Activated naive CD4-positive, alpha-beta T cell (primary cell): ENCODE measurements at places on chromosomes 11 and 22.

DNA sequence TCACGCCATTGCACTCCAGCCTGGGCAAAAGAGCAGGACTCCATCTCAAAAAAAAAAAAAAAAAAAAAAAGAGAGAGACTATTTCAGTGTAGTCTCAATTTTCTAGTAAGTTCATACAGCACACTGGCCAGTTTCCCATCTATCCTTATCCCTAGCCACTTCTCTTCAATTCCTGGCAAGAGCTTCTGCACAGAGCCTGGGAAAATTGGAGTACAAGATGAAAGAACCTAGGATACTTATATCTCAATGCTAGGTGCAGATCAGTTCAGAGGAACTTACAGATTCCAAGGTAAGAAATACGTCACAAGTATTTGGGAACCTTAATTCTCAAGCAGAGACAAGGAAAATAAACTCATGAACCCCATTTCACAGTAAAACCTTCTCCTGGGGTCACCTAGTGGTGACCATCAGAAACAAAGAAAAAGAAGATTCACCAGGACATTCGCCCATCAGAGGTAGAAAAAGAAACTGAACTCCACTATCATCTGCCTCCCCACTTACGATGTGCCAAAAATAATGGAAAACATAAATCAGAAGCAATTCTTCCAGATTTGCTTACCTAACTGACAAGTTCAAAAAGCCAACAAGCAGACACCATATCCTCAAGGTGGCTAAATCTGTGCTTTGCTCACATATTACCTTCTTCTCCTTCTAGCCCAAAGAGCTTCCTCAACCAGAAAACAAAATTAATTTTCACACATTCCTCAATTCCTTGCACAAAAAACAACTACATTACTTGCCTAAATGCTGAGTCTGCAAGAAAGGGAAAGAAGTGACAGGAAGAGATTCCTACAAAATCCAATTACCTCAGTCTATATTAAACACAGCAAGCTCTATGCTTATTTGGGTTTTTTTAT, 4.9 kb downstream of the DENND5A start:
- DNase-seq: no peak

GRCh38 chr11:111155021-111155420, 90.5 kb upstream of the POU2AF2 start:
- DNase-seq: no peak

- no peak for DNase-seq
Measured at GRCh38 chr11:28739489-28740280, 631.5 kb downstream of the METTL15 start.

DNA sequence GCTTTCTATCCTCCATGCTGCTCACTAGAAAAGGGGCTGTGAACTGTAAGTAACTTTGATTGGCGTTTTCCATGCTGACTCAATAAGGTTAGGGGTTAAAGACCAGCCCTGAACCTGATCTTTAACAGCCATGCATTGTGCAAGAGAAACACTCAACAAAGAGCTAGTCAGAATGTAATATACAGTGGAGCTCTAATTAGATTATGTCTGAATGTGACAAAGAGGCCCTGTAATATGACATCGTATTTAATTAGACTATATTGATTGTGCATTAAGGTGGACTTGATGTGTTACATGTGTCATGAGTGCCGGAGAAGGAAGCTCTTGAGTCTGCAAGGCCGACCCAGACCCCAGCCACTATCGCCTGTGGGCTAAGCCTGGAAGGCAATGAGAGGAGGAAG, 70.5 kb downstream of the PKNOX2 start:
- DNase-seq: no peak

DNA sequence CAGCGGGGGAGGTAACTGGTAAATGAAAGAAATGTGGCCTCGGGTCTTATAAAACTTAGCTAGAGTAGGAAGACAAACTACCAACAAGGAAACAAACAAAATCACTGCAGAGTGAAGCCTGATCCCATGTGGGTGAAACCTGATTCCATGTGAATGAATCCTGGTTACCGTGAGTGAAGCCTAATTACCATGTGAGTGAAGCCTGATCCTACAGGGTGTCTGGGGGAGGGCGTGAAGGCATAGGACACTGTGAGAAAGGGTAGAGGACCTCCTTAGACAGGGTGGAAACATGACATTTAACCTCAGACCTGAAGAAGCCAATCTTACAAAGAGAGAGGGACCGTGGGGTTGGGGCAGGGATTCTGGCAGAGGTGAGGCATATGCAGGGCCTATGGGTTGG, 106.2 kb upstream of the USP47 start:
- DNase-seq: no peak

GRCh38 chr11:102010776-102011494, 36.3 kb upstream of the CFAP300 start:
- DNase-seq: no peak

DNA sequence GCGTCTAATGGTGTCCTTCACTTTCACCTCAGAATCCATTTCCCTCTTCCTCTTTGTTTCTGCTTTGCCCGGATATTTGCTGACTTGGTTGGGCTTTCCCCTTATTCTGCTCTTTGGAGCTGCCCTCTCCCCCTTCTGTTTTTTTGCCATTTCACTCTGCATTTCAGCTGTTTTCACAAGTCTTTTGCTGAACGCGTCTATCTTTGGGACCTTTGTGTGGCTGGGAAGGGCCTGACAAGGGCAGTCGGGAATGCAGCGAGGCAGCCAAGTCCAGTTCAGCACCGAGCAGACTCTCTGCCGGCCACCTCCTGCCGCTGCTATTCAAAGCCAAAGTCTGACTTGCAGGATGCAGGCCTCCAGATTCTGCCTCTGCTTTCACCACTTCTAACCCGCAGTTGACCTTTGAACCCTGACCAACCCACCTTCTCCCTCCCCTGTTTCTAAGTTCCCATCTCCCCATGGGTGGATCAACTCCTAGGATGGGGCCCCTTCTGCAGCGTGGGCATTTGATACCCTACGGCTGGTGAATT, 38.2 kb downstream of the FEZ1 start:
- DNase-seq: no peak

- DNase-seq: no peak
Measured at GRCh38 chr11:33266393-33267215, 9.4 kb downstream of the HIPK3 start.

GRCh38 chr11:76239483-76240160, 33.3 kb upstream of the WNT11 start:
- no peak for DNase-seq

- no peak for DNase-seq
Measured at GRCh38 chr11:94423507-94423906, 22.3 kb upstream of the GPR83 start.

DNA sequence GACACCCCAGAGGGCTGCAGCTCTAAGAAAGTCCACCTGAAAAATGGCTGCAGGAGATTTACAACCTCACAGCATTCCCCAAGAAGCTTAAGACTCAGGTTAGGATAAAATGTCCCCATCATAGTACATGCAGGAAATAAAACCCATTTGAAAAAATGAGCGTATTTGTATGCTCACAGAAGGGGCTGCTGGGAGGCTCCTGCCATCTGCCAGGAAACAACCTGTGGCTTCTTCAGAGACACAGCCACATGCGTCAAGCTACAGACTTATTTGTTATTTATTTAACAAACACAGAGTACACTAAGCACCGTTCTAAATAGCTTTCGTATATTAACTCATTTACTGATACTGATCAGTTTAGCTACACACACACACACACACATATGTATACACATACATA, 73.4 kb downstream of the FEZ1 start:
- DNase-seq: no peak

- DNase-seq: no peak
Measured at GRCh38 chr11:134404575-134405341, 7.3 kb downstream of the B3GAT1 start.

DNA sequence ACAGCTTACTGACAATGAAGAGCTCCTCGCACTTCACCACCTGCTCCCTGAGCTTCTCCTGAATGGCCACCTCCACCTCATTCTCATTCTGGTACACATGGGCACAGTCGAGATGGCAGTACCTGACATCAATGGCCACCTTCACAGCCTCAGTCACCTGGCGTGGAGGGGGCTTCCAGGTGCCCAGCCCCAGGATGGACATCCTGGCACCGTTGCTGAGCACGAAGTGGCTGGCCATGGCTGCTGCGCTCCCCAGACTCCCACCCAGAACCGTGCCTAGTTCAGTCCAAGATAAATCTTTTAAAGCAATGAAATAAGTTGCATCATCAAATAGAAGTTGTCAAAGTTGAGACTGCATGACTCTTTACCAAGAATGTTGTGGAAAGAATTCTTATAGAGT, 128.1 kb upstream of the SOX6 start:
- DNase-seq: no peak

- DNase-seq: no peak
Measured at GRCh38 chr11:31106968-31107576, 262.5 kb downstream of the DCDC1 start.

DNA sequence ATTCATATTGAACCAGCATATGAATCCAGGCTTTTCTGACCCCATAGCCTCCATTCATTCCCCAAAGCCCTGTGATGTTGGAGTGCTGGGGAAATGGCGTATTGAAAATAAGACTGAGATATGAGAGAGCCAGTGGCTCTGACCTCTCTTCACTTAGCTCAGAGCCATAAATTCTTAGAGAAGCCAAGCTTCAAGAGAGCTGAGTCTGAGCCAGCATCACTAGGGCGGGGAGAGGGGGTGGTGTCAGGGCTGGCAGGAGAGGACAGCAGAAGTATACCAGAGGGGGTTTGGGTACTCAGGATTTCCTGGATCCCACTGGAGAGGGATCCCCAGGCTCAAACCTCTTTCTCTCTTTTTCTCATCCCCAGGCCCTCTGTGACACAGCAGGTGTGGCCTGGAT, 16.7 kb upstream of the MOGAT2 start:
- no peak for DNase-seq

- DNase-seq: no peak
Measured at GRCh38 chr11:105641433-105641832, 31.6 kb downstream of the GRIA4 start.

GRCh38 chr11:113593698-113594308, 112.3 kb downstream of the TMPRSS5 start:
- no peak for DNase-seq

DNA sequence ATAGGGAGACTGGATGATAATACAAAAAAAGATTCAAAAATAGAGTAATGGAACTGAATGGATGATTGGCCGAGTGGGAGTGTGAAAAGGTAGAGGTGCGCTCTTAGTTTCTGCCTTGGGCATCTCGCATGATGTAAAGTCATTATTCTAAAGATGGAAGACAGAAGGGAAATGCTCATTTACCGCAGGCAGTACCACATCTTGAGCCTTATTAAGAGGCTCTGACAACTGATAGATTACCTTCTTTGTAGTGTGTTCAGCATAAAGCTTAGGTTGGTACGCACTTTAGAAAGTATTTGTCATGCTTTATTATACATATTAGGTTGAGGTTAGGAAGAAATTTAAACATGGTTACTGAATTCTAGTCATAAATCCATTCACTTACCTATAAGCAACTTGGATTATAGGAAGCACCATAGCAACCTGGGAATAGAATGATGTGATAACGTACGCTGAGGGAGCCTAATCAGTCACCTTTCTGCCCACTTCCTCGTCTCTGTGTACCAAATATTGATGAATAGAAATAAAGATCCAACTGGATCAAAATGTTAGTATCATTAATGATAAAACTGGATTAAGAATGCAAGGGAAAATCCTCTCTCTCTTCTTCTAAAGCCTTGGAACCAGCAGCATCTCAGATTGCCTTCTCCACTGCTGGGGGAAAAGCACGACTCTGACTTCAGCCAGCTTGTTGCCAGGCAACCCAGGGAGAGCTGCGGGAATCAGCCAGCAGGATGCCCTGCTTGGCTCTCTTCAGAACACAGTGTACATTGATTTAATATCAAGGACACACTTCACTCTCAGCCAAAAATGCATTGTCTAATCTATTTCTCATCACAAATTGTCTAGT, 29.0 kb upstream of the VWA5A start:
- DNase-seq: no peak

DNA sequence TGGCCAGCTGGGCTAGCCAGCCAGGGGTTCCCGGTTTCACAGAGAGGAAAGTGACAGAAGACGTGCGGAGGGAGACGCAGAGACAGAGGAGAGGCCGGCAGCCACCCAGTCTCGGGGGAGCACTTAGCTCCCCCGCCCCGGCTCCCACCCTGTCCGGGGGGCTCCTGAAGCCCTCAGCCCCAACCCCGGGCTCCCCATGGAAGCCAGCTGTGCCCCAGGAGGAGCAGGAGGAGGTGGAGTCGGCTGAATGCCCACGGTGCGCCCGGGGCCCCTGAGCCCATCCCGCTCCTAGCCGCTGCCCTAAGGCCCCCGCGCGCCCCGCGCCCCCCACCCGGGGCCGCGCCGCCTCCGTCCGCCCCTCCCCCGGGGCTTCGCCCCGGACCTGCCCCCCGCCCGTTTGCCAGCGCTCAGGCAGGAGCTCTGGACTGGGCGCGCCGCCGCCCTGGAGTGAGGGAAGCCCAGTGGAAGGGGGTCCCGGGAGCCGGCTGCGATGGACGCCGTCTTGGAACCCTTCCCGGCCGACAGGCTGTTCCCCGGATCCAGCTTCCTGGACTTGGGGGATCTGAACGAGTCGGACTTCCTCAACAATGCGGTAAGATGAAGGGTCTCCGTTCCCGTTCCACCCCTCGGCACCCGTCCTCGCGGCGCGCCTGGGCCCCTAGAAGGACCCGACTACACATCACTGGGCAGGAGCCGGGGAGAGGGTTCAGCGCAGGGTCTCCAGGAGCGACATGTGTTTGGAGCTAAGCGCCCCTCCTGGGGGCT, at the start of gene CREB3L1:
Gene CREB3L1, plus strand, starts transcription at position 41 of the 765 bp plus-strand sequence. Its CDS starts 450 bp downstream, at position 491.
- no peak for DNase-seq
